ENCODE measurements at places on chromosomes 2 and 18.

- DNase-seq, result no peak
These were observed 145.2 kb downstream of the DTNB start for GRCh38 chr2:25528173-25528572.

GRCh38 chr2:218332920-218333645 lies 23.6 kb upstream of the CATIP start:
- no peak for DNase-seq

GRCh38 chr2:223313101-223313500 lies 261.1 kb downstream of the KCNE4 start:
- DNase-seq, result no peak

DNA sequence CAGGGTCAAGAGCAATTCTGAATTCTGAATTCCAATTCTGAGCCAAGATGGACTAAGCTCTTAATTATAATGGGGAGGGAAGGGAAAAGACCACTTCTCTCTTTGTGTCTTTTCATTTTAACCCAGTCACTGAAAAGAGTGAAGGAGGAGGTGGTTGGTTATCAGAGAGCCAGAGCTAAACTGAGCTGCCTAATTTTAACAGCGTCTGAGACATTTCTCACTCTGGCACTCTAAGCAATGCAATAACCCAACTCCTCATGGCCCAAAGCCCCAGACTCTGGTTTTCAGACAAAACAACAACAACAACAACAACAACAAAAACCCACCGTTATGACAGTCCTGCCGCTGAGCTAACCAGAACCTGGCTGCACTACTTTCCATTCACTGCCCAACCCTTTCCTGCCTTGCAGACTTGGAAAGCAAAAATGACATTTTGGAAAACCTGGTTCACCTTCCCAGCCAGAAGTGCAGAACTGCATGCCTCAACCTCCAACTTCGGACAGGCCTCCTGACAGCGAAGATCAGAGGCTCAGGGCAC lies 1.0 kb downstream of the CHST10 start:
- DNase-seq, result no peak

DNA sequence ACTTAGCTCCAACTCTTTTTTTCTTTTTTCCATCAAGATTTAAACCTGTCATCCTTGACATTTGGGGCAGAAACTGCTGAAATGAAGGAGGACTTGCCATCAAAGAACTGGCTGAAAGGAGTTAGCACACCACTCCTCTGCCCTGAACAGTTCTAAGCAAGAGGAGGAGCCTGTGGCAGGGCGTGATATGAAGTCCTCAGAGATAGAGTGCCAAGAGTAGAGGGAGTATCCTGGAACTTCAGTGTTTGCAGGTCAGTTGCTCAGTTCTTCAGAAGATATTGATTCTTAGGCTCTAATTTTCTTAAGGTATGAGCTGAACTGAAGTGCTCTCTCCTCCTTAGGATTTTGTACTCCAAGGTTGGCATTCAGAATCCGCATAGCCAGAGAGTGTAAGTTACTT lies 15.2 kb downstream of the NABP1 start:
- DNase-seq, result no peak

DNA sequence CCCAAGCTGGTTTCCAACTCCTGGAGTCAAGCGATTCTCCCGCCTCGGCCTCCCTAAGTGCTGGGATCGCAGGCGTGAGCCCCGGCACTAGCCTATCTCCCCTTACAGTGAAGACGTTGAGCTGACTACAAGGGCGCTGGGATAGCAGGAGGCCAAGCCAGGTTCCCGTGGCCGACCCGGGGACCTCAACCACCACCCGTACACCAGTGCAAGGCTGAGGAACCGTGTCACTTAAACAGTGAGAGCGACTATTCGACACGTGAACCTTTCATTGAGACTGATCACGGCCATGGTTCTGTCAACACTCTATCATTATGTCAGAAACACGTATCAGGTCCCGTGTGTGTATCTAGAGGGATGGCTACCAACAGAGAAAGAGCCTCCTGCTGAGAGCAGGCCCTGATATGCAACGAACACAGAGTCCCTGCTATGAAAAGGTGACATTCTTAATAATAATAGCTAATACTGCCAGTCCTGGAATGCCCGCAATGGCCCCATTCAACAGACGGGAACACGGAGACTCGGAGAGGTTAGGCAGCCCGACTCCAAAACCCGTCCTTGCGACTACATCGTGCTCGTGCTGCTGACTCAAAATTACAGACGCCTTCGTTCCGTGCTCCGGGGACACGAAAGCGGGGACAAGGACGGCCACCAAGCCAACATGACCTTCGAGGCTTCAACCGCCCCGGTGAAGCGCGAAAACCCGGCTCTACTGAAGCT lies 833 bp downstream of the AFG3L2 start:
- no peak for DNase-seq

GRCh38 chr18:13446024-13446423 lies 227.5 kb downstream of the LDLRAD4 start:
- DNase-seq, result no peak

DNA sequence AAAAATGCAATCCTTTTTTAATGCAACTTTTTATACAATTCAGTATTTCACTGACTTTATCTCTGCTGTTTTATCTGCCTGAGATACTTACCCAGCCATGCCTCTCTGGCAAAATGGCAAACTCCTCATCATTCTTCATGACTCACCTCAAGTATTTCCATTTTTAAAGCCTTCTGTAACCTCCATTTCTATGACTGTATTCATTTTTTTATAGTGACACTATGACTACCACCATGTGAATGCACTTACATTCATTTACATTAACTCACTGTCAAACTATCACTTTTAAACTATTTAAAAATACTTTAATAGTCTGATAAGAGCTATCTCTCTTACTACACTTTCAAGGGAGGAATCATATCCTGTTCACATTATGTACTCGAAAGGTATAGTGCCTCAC lies 99.4 kb upstream of the SCN7A start:
- no peak for DNase-seq

DNA sequence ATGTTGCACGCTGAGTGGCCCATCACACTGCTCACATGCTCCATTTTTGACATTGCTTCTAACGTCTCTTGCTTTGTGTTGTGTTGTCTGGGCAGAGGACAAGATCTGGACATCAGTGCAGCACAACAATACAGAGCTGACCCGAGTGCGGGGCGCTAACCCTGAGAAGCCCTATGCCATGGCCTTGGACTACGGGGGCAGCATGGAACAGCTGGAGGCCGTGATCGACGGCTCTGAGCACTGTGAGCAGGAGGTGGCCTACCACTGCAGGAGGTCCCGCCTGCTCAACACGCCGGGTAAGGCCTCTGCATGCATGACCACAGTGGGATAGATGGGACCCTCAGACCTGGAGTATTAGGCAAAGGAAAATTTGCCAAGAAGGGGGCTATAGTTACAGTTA lies 622.6 kb downstream of the CNTNAP5 start:
- no peak for DNase-seq

DNA sequence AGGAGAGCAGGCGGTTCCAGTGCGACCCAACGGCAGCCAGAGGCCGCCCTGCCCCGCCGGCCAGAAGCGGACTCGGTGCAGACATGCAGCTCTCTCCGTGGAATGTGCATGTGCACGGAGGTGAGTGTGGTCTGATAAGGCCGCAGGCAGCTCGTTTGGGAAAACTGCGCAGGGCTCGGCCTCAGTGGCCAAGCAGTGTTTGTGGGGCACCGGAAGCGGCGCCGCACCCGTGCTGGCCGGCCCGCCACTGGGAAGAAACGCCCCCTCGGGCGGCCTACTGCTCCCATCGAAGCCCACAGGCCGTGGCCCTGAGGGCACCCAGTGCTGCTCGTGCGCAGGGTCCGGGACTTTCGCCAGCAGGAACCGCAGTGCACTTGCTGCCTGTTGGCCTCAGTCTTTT lies 25.2 kb downstream of the PRELID3A start:
- DNase-seq, result no peak

GRCh38 chr2:177037569-177037968 lies 175.0 kb upstream of the HNRNPA3 start:
- no peak for DNase-seq

GRCh38 chr2:232418466-232419244 lies 12.0 kb downstream of the ALPG start:
- DNase-seq, result no peak

DNA sequence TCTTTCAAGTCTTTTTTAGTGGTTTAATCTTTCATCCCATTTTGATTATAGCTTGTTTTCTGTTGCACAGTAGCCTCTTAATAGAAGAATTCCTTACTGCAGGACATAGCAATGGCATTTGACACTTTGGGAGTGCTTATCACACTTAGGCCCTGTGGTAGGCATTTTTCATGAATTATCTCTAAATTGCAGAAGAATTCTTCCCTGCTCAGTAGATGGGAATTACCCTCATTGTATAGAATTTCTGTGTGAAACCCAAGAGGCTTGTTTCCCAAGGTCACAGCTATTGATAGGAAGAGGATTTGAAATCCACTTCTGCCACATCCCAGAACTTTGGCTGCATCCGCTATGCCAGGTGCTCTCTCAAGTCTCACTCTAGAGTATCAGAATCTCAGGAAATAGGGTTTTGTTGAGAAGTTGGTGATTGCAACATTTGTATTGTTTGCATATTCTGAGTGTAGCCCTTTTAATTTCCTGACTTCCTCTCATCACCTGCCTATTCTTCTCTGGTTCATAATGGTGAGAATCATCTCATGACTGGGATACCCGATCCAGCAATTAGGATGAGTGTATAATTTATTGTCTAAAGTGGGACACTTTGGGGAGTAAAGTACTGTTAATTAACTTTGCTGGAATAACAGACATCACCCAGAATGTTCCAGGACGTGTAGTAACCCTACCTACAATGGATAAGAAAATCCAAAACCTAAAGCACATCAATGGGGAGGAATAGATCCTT lies 255.2 kb upstream of the RASGRP3 start:
- DNase-seq, result no peak

DNA sequence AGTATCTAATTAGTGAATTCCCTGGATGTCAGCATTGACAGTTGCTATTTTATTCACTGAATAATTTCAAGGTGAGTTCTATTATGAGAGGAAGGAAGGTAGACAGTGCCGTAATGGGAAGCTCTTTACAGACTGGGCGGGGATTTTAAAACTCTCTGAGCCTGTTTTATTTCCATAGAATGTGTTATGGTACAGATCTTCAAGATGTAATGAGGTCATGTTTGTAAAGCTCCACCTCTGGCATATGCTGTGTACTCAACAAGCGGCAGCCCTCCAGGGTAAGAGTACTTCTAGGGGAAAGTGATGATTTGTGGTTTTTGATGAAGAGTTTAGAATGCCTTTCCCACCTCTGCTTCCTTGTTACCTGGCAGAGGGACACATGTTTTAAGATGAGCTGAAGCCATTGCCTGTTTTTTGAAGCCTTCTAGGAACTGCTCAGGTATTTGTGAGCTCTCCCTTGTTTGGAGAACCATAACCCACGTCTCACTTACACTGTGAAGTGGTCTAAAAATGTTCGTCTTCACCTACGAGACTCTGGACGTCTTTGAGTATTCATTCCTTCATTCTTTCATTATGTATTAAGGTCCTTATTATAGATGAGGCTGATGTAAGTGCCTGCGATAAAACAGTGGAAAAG lies 251.2 kb downstream of the PTGR3 start:
- no peak for DNase-seq

DNA sequence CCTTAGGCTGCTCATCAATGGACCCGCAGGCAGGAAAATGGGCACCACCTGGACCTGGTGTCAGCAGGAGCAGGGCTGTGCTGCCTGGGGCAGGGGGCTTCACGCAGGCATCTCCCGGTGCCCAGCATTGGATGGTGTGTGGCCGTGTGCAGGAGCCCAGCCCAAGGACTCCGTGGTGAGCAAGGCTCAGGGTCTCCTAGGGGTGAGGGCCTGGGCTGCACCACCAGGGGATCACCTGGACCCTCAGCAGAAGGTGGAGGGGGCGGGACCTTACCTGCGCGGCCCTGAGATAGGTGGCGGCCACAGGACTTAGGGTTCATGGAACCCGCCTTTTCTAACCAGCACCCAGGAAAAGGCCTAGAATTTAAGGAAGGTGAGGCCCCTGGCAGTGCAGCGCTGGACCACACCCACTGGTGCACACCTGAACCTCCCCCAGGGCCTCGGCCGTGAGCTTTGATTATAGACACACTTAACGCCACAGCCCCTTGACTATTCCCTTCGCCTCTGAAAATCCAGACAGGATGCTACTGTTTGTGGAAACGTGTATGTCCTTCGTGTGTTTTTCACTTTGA lies 89.0 kb downstream of the TMEM18 start:
- DNase-seq, result no peak

DNA sequence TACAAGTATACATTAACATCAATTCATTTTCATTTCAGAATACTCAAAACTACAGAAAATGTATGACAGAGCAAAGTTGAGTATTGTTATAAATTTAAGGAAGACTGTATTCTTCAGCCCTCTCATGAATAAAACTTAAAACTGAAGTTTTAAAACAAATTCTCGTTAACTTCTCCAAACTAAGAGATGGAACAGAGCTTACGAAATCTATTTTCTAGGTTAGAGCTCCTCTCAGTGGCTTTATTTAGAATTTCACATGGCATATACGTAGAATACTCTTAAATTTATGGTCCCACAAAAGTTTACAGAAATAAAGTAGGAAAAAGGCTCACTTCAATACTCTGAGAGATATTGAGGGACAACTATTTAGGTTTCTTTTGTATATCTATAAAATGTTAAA lies 612.1 kb downstream of the KCNJ3 start:
- DNase-seq, result no peak

DNA sequence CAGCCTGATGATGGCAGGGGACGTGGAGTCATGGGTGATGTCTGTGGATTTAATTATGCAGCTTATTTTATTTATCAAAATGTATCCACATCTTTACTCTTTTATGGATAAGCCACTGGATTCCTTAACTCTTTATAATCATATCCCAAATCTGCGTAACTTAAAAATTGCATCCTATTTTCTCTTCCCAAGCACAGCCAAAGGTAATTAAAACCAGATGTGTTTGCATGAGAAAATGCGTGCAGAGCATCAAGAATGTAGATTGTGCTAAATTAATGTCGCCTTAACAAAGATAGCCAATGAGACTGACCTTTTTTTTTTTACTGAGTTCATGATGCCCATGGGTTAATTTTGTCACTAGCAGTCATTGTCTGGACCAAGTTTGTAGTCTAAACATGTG lies 10.0 kb downstream of the SH3RF3 start:
- no peak for DNase-seq

- no peak for DNase-seq
These were observed 965.2 kb upstream of the FANCL start for GRCh38 chr2:59206361-59206760.

- DNase-seq, result no peak
These were observed 692 bp upstream of the WNT6 start for GRCh38 chr2:218858671-218859555.

DNA sequence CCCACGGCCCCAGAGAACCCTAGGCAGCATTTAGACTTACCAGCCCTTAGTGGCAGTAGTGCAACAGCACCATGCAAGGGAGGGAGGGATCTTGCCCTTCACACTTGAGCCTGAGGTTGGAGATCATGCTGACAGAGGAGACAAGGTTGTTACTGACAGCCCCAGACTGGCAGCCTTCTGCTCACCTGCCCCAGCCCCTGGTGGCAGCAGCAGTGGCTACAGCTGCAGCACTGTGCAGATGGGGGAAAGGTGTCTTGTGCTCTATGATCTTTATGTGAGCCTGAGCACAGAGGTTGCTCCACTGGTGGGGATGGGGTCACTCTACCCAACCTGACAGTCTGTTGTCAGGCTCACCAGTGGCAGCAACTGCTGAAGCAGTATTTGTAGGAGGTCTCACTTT lies 501.2 kb upstream of the LRRTM4 start:
- DNase-seq, result no peak

- DNase-seq, result no peak
These were observed 20.2 kb upstream of the TUBB6 start for GRCh38 chr18:12287684-12288402.

GRCh38 chr2:234137400-234138014 lies 87.0 kb downstream of the SPP2 start:
- no peak for DNase-seq

- DNase-seq, result no peak
These were observed 9.9 kb upstream of the EPHA4 start for GRCh38 chr2:221581986-221582385.
